Fibroblast of skin of left biceps (primary cell): ENCODE measurements at places on chromosomes 12 and 14.
A peak's percentile ranks its signal among the peaks of the same experiment; 100 is the strongest.

DNA sequence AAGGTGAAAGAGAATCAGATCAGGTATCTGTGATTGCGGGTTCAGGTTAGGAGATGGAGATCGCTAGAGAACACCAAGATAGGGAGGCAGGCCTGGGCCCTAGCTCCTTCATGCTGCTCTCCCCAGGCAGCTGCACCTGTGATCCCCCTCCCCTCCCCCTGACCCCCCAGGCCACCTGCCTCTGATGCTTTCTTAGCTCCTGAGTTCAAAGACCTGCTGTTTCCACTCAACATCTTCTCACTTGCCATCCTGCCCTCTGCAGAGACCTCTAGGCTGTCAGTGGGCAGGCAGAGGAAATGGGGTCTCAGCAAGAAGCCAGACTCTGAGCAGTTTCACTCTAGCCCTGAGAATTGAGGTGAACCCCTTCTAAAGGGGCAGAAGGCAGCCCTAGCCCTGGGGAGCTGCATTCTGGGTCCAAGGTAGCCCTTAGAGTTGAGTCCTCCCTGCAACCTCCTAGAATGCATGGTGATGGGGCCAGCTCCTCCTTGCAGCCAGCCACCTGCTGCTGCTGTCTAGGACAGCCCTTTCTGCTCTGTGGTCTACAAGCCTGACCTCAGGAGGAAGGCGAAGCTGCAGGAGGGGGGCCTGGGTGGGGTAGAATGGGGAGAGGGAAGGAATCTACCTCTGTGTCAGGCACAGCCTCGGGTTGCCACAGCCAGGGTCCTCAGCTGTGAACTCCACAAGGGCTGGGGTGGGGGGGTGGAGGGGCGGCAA, 6.4 kb upstream of the SLC48A1 start:
- DNase-seq, result no peak

DNA sequence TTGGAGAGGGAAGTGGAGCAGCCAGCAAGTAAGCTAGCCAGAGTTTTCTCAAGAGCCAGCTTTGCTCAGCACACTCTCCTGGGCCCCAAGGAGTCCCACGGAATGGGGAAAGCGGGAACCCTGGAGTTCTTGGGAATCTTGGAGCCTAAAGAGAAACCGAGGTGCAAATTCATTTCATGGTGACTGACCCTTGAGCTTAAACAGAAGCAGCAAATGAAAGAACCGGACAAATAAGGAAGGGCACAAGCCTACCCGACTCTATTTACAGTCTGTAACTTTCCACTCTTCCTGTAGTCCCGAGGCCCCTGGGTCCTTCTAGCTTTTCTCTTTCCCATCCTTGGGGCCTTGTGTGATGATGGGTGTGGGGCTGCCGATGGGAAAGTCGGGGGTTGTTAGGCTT, 18.1 kb upstream of the TIGAR start:
- DNase-seq, result no peak

GRCh38 chr12:29299633-29300032, 81.3 kb downstream of the ERGIC2 start:
- no peak for DNase-seq

GRCh38 chr12:3768911-3769447, 16.1 kb upstream of the CRACR2A start:
- no peak for DNase-seq

DNA sequence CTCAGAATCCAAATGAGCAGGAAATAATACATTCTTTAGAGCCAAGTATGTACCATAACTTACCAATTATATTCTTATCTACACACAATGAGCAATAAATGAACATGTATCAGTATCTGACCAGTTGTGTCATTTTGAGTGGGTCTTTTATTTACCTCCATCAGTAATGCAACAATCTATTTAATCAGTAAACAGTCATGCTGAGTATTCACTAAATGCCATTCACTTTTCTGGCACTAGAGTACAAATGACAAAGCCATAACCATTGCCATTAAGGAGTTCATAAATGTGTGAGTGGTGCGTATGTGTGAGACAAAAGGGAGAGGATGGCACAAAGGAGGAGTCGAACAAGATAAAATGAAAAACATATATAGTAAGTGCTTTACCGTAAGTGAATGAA, 1.5 kb upstream of the STRAP start:
- no peak for DNase-seq

GRCh38 chr14:58717813-58718212, 80.1 kb downstream of the DACT1 start:
- no peak for DNase-seq

- no peak for DNase-seq
These were observed 19.7 kb upstream of the DIABLO start for GRCh38 chr12:122245553-122245952.

DNA sequence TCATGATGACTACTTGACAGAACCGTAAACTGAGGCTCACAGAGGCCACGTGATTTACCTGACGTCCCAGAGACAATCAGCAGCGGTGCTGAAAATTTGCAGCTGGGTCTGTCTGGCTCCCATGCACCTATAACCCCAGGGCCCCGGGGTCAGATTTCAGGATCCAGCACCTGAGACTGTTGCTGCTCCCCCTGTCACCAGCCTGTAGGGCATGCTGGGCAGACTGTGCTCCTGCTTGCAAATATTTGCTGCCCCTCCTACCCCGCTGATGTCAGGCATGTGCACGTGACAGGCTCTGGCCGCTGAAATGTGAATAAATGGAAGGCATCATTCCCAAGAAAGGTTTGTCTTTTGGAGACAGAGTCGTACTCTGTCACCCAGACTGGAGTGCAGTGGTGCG, 6.0 kb downstream of the MMAB start:
- no peak for DNase-seq

DNA sequence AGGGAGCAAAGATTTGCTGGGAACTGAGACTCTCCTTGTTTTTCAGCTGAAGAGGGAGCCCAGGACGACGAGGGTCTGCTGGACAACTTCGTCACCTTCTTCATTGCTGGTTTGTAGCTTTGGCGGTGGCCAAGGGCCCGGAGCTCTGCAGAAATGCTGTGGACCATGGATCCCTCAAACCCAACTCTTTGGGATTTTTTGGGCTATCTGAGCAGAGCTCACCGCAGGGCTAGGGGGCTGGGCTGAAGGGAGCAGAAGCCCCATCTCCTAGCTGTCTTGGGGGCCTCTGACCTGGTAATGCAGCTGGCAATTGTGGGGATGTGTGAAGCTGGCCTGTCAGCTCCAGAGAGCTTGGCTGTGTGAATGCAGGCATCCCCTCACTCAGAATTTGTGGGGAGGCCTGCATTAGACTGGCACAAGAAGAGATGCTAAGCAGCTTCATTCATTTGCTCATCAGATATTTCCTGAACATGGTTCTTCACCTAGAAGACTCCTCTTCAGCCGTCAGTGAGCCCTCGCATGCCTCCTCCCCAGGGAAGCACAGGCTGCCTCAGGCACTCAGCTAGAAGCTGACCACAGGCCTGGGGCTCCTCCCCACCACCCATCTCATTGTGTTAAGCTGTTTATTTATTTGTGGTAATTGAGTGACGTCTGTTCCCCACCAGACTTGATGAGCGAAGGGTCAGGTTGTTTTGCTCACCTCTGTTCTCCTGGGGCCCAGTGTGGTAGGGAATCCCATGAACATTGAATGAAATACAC, 32.2 kb downstream of the CYP46A1 start:
- DNase-seq, result no peak

GRCh38 chr12:93390031-93390430, 12.3 kb downstream of the NUDT4 start:
- DNase-seq, result no peak

- DNase-seq, result no peak
These were observed 69.8 kb downstream of the IFT43 start for GRCh38 chr14:76055330-76055729.

DNA sequence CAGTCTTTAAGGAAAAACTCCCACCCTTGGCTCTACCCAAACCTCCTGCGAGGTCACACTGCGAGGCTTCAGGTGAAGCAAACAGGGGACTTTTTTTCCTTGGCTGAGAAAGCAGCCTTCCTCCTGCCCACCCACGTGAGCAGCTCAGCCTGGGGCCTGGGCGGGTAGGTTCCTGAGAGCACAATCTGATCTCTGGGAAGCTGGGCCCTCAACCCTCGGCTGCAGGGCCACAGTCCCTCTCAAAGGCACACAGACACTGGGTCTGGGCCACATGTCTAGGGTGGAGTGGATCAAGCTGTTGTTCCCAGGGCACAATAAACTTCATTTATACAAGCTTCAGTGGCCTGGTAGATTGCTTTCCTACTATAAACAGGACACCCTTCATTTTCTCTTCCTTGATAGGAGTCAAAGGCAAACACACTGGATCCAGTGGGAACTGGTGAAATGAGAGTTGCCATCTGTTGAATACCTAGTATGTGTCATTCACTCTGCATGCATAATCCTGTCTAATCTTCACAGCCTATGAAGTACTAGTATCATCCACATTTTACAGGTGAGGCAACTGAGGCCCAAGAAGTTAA, 41.3 kb upstream of the PNMA1 start:
- DNase-seq, result no peak

- DNase-seq, result no peak
These were observed 17.9 kb downstream of the SPRING1 start for GRCh38 chr12:116719731-116720528.

DNA sequence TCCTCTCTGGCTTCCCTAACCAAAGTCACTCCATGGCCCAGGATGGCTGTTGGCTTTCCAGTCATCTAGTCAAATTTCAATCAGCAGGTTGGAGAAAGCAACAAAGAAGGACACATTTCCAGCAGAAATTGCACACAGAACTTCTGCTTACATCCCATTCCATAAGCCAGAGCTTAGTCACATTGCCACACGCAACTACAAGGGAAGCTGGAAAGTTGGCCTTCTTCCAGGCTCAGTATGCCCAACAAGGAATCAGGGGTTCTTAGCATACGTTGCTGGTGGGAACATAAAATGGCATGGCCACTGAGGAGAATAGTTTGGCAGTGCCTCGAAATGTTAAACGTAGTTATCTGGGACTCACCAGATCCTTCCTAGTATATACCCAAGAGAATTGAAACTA, 9.3 kb upstream of the APPL2 start:
- DNase-seq, result no peak

- DNase-seq, result no peak
These were observed 33.5 kb downstream of the KIF26A start for GRCh38 chr14:104171895-104172294.

GRCh38 chr12:38711054-38711453, 194.3 kb downstream of the CPNE8 start:
- DNase-seq, result no peak

GRCh38 chr14:100640471-100641273, 53.5 kb upstream of the BEGAIN start:
- no peak for DNase-seq

DNA sequence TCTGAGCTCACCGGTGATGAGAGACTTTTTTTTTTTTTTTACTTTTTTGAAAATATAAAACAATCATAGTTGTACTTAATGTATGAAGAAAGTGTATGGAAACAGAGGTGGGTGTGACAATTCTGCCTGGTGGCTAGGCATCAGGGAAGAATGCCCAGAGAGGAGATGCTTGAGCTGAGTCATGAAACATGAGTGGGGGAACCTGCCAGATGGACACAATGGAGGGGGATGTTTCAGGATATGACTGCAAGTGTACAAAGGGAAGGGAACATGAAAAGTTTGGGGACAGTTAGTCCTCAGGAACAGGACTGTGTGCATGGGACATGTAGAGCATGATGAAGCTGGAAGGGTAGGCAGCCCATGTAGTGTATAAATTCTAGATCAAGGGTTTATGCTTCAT, 274.2 kb upstream of the E2F7 start:
- DNase-seq, result no peak

DNA sequence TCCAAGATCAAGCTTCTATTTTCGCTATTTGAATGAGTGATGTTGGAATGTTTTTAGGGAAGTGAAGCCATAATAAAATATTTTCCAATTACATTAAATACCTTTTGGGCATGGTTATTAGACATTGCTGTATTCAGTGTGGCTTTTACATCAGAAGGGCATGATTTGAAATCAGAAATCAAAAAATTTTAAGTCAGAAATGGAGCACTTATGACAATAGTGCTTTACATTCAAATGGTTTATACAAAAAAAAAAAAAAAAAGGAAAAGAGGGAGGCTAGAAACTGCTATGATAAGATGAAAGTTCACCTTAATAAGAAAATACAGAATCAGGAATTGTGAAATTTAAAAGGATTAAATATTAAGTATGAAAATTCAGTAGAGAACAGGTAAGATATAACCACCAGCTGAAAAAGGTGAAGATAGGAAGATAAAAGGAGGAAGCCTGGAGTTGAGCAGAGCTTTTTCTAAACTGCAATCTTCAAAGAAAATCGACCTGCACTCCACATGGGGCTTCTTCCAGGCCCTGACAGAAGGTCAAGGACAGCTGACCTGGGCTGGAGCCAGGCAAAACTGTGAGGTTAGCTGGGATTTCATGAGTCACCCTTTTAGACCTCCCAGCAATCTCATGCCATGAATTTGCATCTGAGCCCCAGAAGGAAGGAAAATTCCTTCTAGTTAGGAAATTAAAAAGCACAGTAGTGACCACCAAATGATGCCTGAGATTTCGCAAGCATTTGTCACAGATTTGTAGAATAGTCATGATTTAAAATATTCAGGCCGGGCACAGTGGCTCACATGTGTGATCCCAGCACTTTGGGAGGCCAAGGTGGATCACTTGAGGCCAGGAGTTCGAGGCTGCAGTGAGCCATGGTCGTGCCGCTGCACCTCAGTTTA, 23.4 kb upstream of the BMP4 start:
- DNase-seq, result no peak

GRCh38 chr12:55742719-55743405, at the start of gene GDF11:
Gene GDF11 (plus strand): TSS chr12:55743122. CDS start chr12:55743317, 195 bp downstream.
- DNase-seq, result no peak

DNA sequence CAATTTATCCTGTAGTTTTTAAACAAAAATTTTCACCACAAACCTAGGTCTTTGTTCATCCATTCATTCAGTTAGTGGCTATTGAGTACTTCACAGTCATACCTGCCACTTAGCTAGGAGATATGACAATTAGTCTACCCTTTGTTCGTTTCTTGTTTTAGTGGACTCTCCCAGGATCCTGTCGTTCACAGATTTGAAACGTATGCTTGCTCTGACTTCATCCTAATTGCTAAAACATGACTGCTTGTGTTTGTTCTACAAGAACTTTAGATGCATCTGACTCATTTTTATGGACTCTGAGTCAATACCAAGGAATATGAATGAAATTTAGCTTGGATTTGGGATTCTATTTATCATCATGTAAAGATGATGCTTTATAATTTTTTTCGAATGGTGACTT, 69.5 kb downstream of the TBC1D30 start:
- DNase-seq, result peak; percentile 47

GRCh38 chr14:24913746-24914145, 136.2 kb downstream of the STXBP6 start:
- no peak for DNase-seq
